Effector memory CD8-positive, alpha-beta T cell (primary cell): ENCODE measurements at places on chromosomes 5 and 9.

DNA sequence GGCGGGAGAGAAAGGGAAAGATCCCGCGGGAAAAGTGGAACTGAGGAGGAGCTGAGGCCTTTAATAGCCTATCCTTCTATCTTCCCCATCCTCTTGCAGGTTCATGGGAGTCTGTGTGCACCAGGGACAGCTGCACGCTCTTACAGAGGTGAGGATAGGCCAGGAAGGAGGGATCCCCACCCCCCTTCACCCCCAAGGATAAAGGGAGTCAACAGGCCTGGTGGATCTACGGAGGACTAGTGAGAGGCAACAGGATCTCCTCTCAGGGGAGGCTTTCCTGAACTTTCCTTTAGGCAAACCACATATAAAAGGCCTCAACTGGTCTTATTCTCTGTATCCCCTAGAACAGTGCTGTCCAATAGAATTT lies 1.1 kb downstream of the TESK1 start:
- peak overlapping the region; percentile 79 for H3K4me3 ChIP-seq
- no peaks in the 10 kb centered on the region for H3K27me3 ChIP-seq
- peaks cover 26% of the 10 kb centered on the region for H3K4me1 ChIP-seq
- H3K36me3 ChIP-seq, result peaks cover 30% of the 10 kb centered on the region
- H3K27ac ChIP-seq, result peak overlapping the region; percentile 59

GRCh38 chr9:77455312-77455927 lies 192.7 kb downstream of the GNA14 start:
- H3K27ac ChIP-seq, result no peak overlapping the region
- peaks cover 13% of the 10 kb centered on the region for H3K4me1 ChIP-seq
- no peak overlapping the region for H3K4me3 ChIP-seq
- peaks cover 19% of the 10 kb centered on the region for H3K27me3 ChIP-seq
- peak; percentile 22 for DNase-seq

GRCh38 chr5:168417731-168418429 lies 68.4 kb upstream of the RARS1 start:
- no peak overlapping the region for H3K4me3 ChIP-seq
- DNase-seq, result no peak
- no peak overlapping the region for H3K27ac ChIP-seq
- H3K36me3 ChIP-seq, result no peaks in the 10 kb centered on the region

DNA sequence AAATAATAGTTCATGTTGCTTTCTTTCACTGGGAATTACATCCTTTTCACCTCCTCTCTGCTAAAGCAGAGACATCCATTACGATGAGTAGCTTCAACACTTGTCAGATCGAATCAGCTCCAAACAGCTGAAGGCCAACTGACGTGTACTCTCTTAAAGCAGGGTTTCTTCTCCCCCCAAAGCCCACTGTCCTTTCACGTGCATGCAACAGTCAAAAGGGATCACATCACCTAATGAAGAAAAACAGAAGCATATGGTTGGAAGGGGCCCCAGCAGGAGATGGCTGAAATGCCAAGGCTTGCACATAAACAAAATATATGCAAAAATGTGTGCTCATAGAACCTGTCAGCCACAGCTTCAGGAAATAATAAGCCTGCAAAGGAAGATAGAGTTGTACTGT lies 421.6 kb downstream of the ANXA1 start:
- DNase-seq, result no peak
- no peaks in the 10 kb centered on the region for H3K4me1 ChIP-seq
- H3K27ac ChIP-seq, result no peak overlapping the region
- H3K27me3 ChIP-seq, result no peaks in the 10 kb centered on the region
- H3K36me3 ChIP-seq, result no peaks in the 10 kb centered on the region

GRCh38 chr9:4793459-4794395 lies 983 bp downstream of the RCL1 start:
- H3K4me3 ChIP-seq, result peak overlapping the region; percentile 93
- peaks cover 8% of the 10 kb centered on the region for H3K36me3 ChIP-seq
- DNase-seq, result no peak
- peaks cover 25% of the 10 kb centered on the region for H3K4me1 ChIP-seq
- no peaks in the 10 kb centered on the region for H3K27me3 ChIP-seq

DNA sequence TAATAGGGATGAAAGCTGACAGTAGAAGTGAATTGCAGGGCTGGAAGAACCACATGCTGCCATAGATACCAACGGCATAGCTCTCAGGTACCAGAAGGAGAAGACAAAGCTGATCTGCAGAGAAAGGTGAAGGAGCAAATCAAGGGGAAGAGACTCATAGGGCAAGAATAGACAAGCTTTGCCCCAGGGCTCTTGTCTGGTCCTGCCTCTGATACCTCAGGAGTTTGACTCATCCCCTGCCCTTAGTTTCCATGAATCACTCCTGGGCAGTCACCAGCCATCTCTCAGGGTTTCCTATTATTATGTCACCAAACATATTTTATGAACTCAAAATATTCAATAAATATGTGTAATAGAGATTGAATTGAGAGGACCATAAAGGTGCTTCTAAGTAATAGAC lies 800.9 kb downstream of the DNAH5 start:
- H3K36me3 ChIP-seq, result peaks cover 3% of the 10 kb centered on the region
- H3K27me3 ChIP-seq, result no peaks in the 10 kb centered on the region
- no peak for DNase-seq
- no peaks in the 10 kb centered on the region for H3K4me1 ChIP-seq
- no peak overlapping the region for H3K4me3 ChIP-seq

GRCh38 chr5:29277642-29278041 lies 1915.8 kb upstream of the CDH6 start:
- no peaks in the 10 kb centered on the region for H3K27me3 ChIP-seq
- no peak for DNase-seq
- H3K27ac ChIP-seq, result no peak overlapping the region
- no peaks in the 10 kb centered on the region for H3K4me1 ChIP-seq

DNA sequence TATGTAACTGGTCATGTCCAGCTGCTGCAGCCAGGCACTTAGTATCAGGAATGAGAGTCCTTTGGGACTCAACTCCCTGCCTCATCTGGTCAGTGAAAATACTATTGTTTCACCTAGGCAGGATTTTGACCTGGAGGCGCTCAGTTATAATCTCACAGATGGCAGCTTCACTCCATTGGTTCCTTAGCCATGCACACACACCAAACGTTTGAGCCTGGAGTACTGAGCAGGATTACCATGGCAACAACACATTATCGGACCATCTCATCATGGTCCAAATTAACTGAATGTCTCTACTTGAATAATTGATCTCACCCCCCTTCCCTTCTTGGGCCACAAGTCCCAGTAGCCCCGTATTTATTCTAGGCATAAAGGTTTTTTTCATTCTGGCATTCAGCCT lies 15.0 kb upstream of the SREK1 start:
- H3K4me1 ChIP-seq, result no peaks in the 10 kb centered on the region
- H3K27me3 ChIP-seq, result no peaks in the 10 kb centered on the region

DNA sequence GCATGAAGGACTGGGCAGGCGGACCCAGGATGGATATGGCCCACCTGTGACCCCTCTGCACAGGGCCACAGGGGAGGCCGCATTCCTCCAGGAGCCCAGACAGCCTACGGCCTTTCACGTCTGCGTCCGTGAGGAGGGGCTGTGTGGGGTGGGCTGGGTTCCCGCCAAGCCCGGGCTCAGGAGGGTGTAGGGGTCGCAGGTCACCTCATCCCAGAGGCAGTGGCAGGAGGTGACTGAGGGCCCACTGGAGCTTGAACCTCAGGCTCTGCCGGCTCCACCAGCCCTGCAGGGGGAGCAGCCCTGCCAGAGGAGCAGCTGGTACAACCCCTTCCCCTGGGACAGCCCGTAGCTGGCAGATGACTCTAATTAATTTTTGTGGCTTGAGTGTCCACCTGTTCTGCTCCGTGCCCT lies 40.7 kb upstream of the CACNA1B start:
- no peak overlapping the region for H3K27ac ChIP-seq
- no peaks in the 10 kb centered on the region for H3K27me3 ChIP-seq
- no peak for DNase-seq
- H3K4me1 ChIP-seq, result no peaks in the 10 kb centered on the region

GRCh38 chr5:159073026-159073425 lies 26.7 kb downstream of the EBF1 start:
- H3K27me3 ChIP-seq, result peaks cover 67% of the 10 kb centered on the region
- no peaks in the 10 kb centered on the region for H3K36me3 ChIP-seq
- no peak for DNase-seq
- no peak overlapping the region for H3K4me3 ChIP-seq

DNA sequence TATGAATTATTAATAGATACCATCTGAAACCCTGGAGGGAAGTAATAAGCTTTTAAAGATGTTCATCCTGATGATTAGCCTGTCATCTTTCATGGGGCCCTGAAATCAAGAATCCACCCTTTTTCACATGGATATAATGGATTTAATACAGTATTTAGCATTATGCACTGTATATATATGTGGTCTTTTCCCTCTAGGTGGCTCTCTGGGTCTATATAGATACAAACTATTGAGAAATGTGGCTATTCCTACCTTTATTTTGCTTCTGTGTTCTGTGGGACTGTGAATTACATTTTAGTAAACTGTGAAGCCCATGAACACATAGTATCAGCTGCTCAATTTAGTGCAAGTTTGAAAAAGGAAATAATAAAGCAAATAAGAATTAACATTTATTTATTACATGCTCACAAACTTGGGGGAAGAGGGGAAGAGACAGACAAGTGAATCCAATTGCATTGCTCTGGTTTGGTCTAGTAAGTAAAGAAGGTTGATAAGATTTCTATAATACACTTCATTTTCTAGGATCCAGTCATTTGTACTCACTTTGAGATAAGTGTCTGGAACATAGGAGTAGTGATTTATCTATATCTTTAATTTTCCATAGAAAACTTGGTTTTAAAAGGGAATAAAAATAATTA lies 112.2 kb downstream of the SCAMP1 start:
- no peak for DNase-seq
- H3K4me1 ChIP-seq, result peaks cover 3% of the 10 kb centered on the region
- peaks cover 16% of the 10 kb centered on the region for H3K36me3 ChIP-seq
- no peaks in the 10 kb centered on the region for H3K27me3 ChIP-seq
- no peak overlapping the region for H3K4me3 ChIP-seq

GRCh38 chr9:127365461-127365860 lies 31.5 kb upstream of the SLC2A8 start:
- H3K4me1 ChIP-seq, result peaks cover 5% of the 10 kb centered on the region
- no peak overlapping the region for H3K27ac ChIP-seq
